ENCODE measurements at places on chromosomes 7 and 10.

DNA sequence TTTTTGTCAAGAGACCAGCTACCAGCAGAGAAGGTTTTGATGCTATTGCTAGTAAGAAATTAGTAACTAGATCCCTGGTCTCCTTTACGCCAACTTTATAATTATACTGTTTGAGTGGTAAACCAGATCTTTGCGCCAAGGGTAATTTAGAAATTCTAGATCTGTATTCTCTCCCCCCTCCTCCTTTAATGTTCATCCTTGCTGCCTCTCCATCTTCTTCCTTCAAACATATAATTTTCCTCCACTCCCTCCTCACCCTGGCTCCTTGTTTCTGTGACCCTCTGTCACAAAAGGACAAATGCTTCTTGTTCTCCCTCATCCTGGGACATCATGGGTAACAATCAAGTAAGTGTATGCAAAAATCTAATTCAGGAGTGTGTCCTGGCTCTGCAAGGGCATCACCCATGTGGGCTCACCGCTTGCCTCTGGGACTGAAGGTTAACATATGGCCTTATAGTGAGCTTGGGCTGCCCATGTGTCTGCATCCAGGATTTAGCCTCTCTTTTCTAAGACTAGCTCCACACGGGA is 121.2 kb downstream of the BAMBI start:
- DNase-seq: no peak

- DNase-seq: no peak
Measured at GRCh38 chr10:67783606-67784294, 54.2 kb downstream of the DNAJC12 start.

DNA sequence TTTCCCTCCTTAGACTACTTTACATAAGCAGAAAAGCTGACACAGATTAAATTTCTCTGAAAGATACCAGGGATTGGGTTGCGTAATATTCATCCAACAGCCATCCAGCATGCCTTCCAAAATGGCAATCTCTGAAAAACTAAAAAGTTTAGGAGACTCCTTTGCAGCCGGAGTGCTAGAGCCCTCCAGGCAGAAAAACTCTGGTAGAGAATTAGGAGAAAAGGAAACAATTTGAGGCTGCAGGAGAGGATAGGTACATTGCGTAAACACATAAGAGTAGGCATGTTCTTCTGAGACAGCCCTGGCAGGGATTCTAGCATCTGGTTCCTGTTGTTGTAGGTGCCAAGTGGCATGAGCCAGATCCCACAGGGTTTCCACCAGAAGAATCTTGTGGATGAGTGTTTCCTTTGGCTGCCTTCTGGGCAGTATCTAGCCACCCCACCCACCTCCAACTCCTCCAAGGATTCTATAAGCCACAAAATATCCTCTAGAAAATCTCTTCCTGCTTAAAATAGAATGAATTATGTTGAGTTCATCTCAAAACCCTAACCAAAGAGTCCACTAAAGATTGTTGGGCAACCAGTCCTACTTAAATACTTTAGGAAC is 402.4 kb downstream of the HGF start:
- no peak for DNase-seq

- no peak for DNase-seq
Measured at GRCh38 chr10:36779238-36779846, 346.1 kb upstream of the ANKRD30A start.

GRCh38 chr10:97532935-97533671 is 34.4 kb downstream of the UBTD1 start:
- no peak for DNase-seq

DNA sequence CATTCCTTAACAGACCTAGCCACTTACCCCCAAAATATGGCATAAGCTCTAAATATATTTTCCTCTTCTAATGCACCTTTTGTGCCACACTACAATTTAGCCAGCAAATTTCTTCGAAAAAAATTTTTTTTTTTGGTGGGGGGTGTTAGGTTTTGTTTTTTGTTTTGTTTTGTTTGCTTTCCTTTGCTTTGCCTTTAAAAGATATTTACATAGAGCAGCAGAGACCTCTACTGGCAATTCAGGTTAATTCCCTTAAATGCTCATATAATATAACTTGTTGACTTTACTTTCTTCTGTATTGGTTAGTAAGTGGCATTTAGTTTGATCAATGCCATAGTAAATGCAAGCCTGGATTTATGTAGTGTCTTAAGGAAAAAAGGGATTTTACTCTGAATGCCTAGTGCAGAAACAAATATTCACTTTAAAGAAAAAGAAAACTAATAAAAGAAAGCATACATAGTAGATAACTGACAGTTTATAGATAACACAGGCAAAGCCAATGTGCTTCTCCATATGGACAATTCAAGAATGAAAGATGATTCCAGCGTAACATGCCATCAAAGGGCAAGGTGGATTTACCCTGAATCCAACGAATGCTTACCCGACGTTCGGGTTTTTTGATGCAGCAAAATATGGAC is 1250.6 kb downstream of the GATA3 start:
- no peak for DNase-seq

DNA sequence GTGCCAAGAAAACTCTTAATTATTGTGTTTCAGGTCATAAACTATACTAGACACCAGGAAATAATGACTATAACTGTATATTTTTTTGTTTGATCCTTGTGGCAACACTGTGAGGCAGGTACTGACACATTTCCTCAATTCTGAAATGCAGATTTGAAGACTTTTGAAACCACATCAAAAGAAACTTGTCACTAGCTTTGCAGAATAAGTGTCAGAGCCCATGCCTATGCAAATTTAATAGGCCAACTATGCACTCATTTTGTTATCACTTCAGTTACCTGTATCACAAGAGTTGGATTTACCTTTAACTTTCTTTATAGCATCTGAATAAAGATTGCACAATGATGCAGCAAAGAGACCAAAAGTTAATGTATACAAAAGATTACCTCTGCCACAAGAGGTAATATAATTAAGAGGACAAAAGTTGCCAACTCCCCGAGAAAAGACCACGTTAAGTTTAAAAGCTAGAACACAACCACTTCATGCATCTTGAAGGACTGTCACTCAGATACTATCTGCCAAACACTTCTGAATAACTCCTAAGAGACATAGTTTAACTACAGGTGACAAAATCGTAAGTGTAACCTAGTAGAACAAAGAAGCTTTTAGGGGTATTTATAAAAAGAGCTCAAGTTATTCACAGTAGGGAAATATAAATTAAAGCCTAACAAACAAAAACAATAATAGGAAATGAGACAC is 80.5 kb downstream of the ELAPOR2 start:
- no peak for DNase-seq

DNA sequence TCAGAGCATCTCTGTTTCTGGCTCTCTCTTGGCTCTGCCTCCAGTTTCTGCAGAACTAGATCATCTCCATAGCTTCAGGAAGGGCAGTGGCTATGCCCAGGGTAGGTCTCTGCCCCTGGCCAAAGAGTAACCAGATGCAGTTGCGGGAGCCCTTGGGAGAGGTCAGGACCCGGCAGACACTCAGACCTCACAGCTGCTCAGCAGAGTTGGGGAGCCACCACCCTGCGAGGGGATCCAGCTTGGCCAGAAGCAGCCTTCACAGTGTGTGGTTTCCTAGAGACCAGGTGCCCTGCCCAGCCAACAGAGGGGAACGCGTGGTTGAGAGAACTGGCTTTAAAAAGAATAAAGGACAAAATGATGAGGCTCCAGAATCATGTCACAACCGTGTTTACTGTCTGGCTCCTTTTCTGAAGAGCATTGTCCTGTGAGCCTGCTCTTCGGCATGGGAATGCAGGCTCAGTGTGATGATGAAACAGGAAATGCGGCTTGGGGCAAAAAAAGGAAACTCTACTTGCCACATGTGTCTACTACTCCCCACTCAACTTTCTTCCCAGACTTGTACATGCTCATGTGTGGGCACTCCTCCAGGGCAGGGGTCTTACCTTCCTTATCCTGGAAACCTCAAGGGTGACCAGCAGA is 243.1 kb downstream of the INHBA start:
- no peak for DNase-seq

DNA sequence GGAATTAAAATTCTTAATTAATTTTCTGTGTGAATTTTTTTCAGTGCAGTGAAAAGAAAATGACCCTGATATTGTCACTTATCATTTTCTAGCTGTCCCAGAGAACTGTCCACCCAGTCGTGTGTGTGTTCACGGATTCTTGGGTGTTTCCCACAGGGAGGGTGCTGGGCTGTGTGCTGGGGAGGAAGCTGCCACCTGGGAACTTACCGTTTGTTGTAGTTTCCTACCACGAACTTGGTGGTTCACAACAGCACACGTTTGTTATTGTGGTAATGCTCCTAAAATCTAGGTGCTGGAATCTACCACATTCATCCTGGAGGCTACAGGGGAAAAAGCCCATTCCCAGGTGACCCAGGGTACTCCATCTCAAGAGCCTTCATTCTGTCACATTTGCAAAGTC is 276.1 kb downstream of the GLRX3 start:
- no peak for DNase-seq

GRCh38 chr10:98255146-98255877 is 12.7 kb downstream of the LOXL4 start:
- no peak for DNase-seq

DNA sequence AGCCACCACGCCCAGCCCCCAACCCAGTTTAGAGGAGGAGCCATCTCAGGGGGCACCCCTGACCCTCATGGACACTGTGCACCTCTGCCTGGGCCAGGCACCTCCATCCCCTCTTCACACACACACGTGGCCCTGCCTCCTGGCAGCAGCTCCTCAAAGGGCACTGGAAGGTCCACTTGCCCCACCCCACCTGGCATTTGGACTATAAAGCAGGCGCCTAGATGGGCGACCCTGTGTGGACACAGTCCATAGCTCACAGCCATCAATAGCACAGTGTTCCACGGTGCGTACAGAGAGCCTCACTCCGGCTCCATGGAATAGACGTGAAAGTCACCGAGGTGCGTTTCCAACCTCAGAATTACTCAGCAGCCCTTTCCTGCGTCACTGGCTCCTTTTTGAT is 41.0 kb downstream of the FKBP6 start:
- no peak for DNase-seq

- DNase-seq: no peak
Measured at GRCh38 chr7:143073556-143073955, 21.4 kb downstream of the OR6V1 start.

DNA sequence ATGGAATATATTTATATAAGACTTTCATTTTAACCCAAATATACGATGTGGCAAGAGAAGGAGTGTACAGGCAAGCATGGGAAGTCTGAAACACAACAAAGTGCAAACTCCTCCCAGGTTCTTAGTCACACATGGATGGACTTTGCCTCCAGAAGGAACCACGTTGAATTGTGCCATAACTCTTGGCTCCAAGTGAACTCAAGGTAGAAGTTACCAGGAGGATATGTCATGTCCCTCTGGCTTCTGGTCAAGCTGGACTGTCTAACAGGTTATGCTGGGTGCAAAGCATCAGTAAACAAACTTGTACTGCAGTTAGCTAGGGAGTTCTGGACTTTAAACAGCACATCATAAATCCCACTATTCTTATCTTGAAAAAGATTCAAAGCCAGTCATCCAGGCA is 328.3 kb upstream of the TEX47 start:
- DNase-seq: no peak

GRCh38 chr7:80552031-80552694 is 40.3 kb upstream of the GNAT3 start:
- DNase-seq: no peak

DNA sequence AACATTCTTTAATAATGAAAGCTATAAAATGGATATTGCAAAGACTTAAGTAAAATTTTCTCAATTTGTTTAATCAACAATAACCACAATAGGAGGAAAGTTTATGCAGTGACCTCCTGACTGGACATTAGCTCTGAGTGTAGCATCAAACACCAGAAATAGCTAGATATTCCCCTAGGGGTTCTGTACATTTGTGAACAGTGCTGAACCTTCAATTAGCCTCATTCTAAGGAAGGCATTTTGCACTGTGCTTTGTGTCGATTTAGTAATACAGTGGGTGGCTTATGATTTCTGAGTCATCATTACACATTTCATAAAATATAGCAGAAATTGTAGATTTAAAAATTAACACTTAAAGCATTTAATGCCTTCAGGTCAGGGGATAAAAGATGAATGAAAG is 367.3 kb upstream of the PCDH15 start:
- DNase-seq: no peak

DNA sequence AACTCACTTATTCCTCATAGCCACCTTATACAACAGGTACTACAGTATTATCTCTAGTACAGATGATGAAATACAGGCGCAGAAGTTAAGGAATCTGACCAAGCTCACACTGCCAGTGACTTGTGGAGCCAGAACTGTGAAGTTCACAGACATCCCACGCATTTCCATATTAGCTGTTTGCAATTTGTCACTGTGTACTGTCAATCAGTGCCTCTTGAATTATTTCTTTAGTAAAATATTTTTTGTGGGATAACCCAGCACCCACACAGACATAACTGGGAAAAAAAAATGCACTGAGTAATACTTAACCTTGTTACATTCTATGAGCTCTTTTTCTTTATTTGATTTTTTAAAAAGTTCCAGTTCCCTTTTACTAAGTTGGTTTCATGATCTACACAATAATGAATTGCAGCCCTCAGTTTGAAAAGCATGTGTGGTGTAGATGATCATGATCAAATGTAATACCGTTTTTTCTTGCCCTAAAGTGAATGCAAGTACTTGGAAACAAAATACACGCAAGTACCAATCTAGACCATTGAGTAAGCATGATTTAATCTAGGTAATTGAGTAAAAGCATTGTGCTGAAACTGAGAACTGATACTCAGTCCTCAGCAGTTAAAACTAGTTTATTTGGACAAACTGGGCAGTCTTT is 14.1 kb downstream of the CUL1 start:
- DNase-seq: no peak

DNA sequence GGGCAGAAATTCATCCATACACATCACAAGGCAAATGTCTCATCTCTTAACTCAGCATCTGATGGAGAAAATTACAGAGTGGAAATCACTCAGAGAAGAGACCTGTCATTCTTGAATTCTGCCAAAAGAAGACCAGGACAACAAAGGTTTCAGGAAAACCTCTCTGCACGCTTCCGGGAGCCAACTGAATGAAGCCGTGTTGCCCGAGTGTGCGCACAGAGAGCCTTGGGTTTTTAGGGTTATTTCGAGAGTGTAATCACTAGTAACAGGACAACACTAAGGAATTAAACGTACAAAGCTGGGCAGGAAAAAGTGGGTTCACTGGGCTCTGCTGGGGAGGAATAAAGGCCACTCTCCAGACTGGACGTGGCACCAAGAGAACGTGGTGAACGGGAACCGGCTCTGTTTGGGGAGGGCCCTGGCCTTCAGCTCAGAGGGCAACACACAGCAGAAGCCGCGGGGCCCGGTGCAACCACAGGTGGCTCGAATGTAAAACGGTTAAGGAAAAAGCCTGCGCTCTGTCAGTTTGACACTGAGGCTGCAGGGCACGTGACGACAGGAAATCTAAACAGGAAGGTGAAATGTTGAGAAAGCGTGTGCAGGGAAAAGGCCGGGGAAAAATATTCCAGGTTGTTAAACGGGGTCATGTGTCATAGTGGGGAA is 331.5 kb downstream of the DNAJB6 start:
- no peak for DNase-seq

GRCh38 chr10:71588685-71589084 is 130.9 kb downstream of the C10orf105 start:
- no peak for DNase-seq

All from stimulated activated CD8-positive, alpha-beta memory T cell treated with anti-CD3 and anti-CD28 coated beads, Interleukin-15, amount 100 ng/mL, for 4 hours (primary cell).